ENCODE measurements at places on chromosomes 5 and 9.

DNA sequence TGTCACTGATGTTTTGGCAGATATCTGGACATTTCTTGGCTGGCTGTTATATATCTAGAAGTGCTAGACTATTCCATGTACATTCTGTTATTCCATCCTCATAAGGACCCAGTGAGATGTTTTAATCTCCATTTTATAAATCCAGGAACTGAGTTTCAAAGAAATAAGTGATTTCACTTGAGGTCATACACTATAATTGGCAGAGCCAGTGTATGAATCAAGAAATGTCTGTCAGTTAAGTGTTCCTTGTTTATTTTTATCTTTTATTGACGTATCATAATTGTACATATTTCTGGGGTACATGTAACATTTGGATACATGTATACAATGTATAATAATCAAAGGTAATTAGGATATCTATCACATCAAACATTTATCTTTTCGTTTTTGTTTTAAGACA, 338.3 kb upstream of the KLF4 start:
- no peaks in the 10 kb centered on the region for H3K36me3 ChIP-seq
- no peaks in the 10 kb centered on the region for H3K27me3 ChIP-seq
- no peak for DNase-seq

DNA sequence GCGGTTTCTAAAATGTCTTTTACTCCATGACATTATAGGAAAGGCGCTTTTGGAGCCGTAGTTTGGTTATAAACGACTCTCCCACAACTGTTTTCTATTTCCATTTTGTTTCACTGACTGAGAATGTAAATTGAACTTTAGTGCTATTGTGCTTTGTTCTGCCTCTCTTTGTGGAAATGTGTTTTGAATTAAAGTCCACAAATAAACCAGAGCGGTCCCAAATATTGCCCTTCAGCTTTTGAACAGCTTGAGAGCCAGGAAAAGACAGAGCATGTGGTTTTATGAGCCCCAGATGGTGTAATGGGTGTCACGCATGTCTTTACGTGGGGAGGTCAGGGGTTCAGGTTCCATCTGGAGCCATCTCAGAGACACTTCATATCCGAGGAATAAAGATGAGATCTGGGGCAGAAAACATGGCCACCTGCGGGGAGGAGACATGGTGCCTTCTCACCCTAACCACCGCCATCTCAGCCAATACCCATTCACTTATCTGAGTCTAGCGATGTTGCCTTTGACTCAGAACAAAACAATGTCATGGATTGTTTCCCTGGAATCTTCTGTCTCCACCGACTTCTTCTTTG, 42.5 kb upstream of the ROR2 start:
- no peak overlapping the region for H3K27ac ChIP-seq
- H3K36me3 ChIP-seq = no peaks in the 10 kb centered on the region
- H3K4me1 ChIP-seq = no peaks in the 10 kb centered on the region
- H3K4me3 ChIP-seq = no peak overlapping the region

DNA sequence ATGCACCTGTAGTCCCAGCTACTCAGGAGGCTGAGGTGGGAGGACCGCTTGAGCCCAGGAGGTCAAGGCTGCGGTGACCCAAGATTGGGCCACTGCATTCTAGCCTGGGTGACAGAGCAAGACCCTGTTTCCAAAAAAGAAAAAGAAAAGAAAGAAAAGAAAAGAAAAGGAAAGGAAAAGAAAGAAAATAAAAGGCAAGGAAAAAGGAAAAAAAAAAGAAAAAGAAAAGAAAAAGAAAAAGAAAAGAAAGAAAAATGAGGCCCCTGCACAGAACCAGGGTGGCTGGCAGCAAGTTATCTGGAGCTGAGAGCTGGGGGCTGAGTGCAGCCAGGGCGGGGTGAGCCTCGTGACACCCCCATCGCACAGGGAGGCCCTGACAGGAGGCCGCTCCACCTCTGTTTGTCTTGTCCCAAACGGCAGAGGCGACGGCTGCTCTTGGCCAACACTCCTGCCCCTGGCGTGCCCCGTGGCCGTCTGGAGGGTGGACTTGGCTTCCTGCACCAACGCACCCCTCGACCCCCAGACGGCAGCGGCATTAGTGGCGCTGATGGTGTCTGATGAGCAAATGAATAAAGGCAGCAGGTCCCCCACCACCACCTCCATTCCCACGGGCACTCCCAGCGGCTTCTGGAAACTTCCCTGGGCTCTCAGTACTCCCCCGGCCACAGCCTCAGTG, 16.7 kb downstream of the EXD3 start:
- peaks cover 7% of the 10 kb centered on the region for H3K36me3 ChIP-seq
- H3K27me3 ChIP-seq = no peaks in the 10 kb centered on the region
- DNase-seq = no peak

DNA sequence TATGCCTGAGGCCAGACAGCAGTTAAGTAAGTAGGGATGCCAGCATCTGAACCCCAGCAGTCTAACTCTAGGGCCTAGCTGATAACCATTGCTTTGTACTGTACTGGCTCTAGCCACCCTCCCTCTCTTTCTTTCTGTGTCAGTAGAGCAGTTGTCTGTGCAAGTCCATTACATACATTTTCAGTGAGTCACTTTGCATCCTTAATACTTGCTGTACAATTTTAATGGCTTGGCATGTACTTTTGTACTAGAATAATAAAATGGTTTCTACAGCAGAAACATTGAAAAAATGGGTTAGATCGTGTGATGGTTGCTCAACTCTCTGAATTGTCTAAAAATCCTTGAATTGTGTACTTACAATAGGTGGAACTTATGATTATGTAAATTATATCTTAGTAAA, 1.5 kb upstream of the TTC39B start:
- H3K4me1 ChIP-seq = peaks cover 63% of the 10 kb centered on the region
- peak overlapping the region; percentile 83 for H3K27ac ChIP-seq
- no peak for DNase-seq
- H3K27me3 ChIP-seq = no peaks in the 10 kb centered on the region
- peaks cover 4% of the 10 kb centered on the region for H3K36me3 ChIP-seq

DNA sequence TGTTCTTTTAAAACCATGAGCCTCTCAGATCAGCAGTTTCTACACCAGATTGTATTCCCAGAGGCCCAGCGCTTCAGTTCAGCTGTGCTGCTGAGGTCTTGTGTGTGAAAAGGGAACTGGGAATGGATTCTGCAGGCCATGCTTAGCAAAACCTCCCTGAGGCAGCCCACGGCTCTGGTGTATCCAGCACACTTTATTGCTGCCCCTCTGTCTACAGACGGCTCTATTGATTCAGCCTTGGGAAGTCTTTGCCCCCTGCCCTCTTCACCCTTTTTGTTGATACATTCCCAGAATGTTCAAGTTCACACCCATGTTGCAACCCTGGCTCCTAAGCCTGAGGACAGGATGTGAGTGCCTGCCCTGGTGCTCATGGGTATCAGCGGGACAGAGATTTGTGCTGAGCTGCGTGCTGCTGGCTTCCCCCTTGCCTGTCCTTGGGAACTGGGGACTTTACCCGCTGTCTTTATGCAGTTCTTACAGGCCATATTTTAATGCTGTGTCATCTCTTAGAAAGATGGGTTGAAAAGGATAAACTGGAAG, 37.3 kb downstream of the ARHGAP26 start:
- DNase-seq = no peak
- H3K27ac ChIP-seq = no peak overlapping the region
- H3K4me3 ChIP-seq = no peak overlapping the region
- peaks cover 3% of the 10 kb centered on the region for H3K36me3 ChIP-seq
- H3K27me3 ChIP-seq = no peaks in the 10 kb centered on the region

DNA sequence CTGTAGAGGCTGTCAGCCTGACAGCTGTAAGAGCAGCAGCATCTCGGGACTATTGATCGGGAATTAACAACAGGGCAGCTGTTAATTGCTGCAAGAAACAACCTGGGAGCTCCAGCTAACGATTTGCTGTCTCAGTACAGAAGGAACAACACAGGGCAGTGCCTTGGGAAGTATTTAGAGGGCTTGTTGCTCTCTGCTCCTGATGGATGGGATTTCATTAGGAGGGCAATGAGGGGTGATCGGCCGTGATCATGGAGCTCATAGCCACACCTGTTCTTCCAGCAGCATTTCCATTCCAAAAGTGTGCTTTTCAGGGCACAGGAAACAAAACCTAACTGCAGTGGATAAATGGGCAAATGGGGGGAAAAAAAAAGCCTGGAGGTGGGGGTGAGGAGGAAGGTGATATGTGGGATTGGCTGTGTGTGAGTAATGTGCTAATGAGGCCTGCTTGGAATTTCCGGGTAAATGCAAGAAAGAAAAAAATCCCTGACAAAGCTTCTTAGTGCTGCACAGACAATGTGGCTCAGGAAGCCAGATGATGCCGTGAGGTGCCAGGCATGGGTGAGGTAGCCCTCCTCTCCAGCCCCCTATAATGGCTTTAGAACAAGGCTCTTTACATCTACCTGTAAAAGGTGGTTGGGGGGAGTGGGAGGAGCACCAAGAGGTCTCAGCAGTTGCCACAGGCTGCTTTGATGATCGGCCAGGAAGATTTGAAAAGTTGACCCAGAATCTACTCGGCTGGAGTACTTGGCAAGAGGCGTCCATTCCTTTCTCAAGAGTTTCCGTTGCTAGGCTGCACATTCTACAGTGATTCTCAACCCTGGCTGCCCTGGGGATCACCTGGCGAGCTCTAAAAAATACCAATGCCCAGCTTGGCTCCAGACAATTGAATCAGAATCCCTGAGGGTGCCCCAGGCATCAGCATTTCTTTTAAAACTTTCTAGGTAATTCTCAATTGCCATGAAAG, 139.5 kb upstream of the KLF9 start:
- H3K36me3 ChIP-seq = no peaks in the 10 kb centered on the region
- no peaks in the 10 kb centered on the region for H3K4me1 ChIP-seq
- no peaks in the 10 kb centered on the region for H3K27me3 ChIP-seq
- no peak overlapping the region for H3K27ac ChIP-seq

DNA sequence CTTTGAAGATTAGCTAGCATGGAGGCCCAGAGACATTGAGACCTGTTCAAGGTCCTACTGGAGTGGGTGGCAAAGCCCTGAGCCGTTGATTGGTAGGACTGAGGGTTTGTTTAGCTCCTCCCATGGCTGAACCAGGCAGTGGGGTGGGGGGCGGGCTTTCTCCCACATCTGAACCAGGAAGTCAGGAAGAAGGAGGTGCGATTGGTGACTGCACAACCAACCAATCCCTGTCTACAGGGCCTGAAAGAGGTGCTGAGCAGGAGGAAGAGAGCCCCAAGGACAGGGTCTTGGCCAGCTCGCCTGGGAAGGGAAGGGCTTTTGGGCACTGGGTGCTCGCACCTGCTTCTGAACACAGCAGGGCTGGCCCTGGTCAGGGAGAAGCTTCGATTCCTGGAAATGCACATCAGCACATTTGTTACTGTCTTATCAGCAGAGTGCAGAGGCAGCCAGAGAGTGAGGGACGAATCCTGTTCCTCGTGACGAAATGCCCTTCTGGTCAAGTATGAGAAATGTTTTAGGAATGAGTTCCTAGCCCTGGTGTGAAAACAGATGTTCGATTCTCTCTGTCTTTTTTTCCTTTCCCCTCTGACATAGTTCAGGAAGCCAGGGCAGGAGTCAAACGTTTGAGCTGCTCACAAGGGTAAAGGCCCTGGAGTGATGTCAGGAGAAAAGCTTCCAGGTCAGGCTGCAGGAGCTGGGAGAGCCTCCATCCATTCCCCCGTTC, 294.8 kb upstream of the KLF4 start:
- no peak overlapping the region for H3K27ac ChIP-seq
- no peak for DNase-seq
- no peaks in the 10 kb centered on the region for H3K27me3 ChIP-seq
- no peaks in the 10 kb centered on the region for H3K4me1 ChIP-seq
- H3K4me3 ChIP-seq = no peak overlapping the region

DNA sequence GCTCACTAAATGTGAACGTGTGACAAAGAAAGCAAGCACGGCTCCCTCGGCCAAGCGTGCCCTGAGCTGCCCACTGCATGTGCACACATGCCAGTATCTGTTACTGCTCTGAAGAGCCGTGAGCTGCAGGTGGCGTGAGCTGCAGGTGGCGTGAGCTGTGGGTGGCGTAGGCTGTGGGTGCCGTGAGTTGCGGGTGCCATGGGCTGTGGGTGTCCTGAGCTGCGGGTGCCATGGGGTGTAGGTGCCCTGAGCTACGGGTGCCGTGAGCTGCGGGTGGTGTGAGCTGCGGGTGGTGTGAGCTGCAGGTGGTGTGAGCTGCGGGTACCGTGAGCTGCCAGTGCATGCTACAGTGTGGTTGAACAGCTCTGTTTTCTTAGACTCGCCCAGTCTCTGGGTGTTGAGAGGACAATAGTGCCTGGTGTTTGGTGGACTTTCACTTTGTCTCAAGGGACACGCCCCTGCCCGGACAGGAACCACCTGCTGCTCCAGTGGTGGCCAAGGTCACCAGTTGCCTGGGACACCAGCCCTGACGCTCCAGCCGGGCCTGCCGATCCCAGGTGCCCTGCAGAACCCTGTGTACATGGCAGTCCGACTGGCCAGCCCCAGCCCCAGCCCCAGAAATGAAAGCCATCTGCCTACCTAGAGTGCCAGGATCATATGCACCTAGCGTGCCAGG, 6.7 kb downstream of the CCDC187 start:
- no peak for DNase-seq
- H3K27me3 ChIP-seq = no peaks in the 10 kb centered on the region
- no peak overlapping the region for H3K4me3 ChIP-seq
- no peaks in the 10 kb centered on the region for H3K4me1 ChIP-seq

GRCh38 chr9:116370556-116370955, 217.0 kb downstream of the PAPPA start:
- no peak overlapping the region for H3K4me3 ChIP-seq

DNA sequence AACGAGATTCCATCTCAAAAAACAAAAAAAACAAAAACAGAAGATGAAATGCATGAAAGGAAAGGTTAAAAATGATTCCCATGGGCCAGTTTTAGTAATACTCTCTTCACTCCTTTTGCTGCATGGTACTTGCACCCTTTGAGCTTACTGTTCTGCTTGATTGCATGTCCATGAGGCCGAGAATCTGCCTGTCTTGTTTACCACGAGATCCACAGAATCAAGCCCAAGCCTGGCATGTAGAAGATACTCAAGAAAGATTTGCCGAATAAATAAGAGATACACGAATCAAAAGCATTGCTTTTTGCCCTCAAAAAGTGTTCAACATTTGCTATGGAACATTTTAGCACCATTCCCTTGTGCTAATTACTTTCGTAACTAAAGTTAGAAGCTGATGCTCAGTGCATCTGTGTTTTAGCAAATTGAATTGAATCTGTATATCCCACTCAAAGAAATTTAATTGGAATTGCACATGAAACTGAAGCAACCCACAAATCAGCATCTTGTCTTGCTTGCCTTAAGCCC, 1.1 kb downstream of the FAXDC2 start:
- no peaks in the 10 kb centered on the region for H3K36me3 ChIP-seq
- no peak overlapping the region for H3K4me3 ChIP-seq
- no peak for DNase-seq
- no peak overlapping the region for H3K27ac ChIP-seq

GRCh38 chr5:150357326-150358260, at the start of gene TCOF1:
Gene TCOF1, plus strand, starts transcription at chr5:150357697. Its CDS starts 50 bp downstream, at chr5:150357747.
- H3K4me1 ChIP-seq = peaks cover 52% of the 10 kb centered on the region
- H3K27me3 ChIP-seq = peaks cover 1% of the 10 kb centered on the region
- peak within 1 kb of the TSS; percentile 89 for H3K4me3 ChIP-seq
- DNase-seq = peak; percentile 97
- peak within 1 kb of the TSS; percentile 96 for H3K27ac ChIP-seq

GRCh38 chr5:160450164-160450932, 28.7 kb downstream of the PTTG1 start:
- H3K4me3 ChIP-seq = no peak overlapping the region
- peaks cover 5% of the 10 kb centered on the region for H3K27me3 ChIP-seq
- H3K36me3 ChIP-seq = no peaks in the 10 kb centered on the region

- H3K4me1 ChIP-seq = peaks cover 4% of the 10 kb centered on the region
- H3K4me3 ChIP-seq = no peak overlapping the region
- H3K36me3 ChIP-seq = no peaks in the 10 kb centered on the region
- H3K27me3 ChIP-seq = no peaks in the 10 kb centered on the region
- no peak overlapping the region for H3K27ac ChIP-seq
Measured at GRCh38 chr5:138938526-138938925, 63.4 kb upstream of the LRRTM2 start.

GRCh38 chr9:35001285-35001677, 11.7 kb downstream of the DNAJB5 start:
- H3K4me1 ChIP-seq = no peaks in the 10 kb centered on the region
- no peak overlapping the region for H3K4me3 ChIP-seq
- H3K36me3 ChIP-seq = no peaks in the 10 kb centered on the region
- peak overlapping the region; percentile 73 for H3K27ac ChIP-seq
